ENCODE measurements at places on chromosomes 4 and X.

GRCh38 chr4:47510506-47511143 lies 25.6 kb downstream of the ATP10D start:
- no peak for DNase-seq

GRCh38 chrX:135632353-135632752 lies 81.1 kb upstream of the CT45A1 start:
- no peak for DNase-seq

DNA sequence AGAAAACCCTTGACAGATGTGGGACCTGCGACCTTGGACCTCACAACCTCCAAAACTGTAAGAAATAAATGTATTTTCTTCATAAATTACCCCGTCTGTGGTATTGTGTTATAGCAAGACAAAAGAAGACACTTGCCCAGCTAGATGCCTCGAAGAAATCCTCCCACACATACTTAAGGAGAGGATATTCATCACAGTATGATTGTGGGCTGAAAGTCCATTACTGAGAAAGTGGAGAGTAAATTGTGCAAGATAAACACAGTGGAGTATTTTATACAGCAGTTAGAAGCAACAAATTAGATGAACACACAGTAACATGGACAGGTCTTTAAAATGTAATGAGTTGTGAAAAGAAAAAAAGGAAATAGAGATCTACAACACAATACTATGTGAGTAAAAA lies 25.8 kb upstream of the PLA2G12A start:
- DNase-seq: no peak

GRCh38 chr4:95601356-95601755 lies 52.6 kb upstream of the UNC5C start:
- no peak for DNase-seq

DNA sequence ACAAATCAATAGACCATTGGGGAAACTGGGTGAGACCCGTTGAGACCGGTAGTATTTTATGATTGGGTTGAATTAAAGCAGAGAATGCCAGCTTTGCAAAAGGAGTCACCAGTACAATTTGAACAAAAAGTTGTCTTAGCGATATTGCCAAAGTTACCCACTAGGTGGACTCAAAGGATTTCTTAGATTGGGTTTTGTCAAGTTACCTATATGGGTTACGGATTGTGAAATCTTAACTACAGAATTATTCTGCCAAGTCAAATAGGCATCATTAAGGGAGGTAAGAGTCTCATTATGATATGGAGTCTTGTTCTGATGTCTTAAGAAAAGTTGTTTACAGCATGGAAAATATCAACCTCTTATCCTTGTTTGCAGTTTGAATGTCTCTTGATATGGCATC lies 15.0 kb upstream of the CT47A1 start:
- no peak for DNase-seq

GRCh38 chr4:139324620-139325019 lies 22.3 kb upstream of the NDUFC1 start:
- no peak for DNase-seq

- no peak for DNase-seq
Measured at GRCh38 chrX:118780509-118780908, 43.1 kb upstream of the ZCCHC12 start.

- no peak for DNase-seq
Measured at GRCh38 chrX:39322496-39322895, 521.2 kb downstream of the MID1IP1 start.

GRCh38 chrX:129585691-129586090 lies 45.6 kb downstream of the OCRL start:
- DNase-seq: no peak

DNA sequence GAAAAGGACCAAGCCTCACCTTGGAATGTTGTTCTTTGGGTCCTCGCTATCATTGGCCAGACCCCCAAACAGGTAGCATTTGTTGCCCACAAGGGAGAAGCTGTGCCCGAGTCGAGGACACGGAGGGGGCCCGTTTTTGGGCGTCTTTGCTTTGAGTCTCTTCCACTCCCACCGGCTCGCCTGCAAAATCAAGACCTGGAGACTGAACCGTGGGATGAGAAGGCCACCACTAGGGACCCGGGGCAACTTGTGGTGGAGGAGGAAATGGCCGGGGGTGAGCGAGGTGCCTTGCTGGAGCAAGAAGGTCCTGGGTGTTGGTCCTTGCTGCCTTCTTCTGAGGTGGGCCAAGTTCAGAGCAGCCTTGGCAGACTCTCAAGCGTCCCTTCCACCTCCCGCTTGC lies 7.5 kb downstream of the HCFC1 start:
- DNase-seq: no peak

- DNase-seq: no peak
Measured at GRCh38 chr4:7854697-7855370, 84.8 kb downstream of the AFAP1 start.

DNA sequence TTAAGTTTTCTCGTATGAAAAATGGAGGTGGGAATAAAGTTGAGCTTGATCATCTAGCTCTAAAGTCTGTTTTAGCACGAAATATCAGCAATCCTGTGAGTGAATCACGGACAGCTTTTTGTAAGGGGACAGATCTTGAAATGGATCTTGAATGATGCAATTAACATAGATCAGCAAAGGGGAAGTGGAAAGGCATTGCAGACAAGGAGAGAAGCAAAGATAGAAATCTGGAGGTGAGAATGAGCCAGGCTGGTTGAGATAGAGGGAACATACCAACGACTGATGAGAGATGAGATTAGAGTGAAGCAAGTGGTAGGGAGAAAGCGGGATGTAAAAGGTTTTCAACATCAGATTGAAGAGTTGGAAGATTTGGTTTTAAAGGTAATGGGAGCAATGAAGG lies 4.6 kb upstream of the DGKK start:
- no peak for DNase-seq

DNA sequence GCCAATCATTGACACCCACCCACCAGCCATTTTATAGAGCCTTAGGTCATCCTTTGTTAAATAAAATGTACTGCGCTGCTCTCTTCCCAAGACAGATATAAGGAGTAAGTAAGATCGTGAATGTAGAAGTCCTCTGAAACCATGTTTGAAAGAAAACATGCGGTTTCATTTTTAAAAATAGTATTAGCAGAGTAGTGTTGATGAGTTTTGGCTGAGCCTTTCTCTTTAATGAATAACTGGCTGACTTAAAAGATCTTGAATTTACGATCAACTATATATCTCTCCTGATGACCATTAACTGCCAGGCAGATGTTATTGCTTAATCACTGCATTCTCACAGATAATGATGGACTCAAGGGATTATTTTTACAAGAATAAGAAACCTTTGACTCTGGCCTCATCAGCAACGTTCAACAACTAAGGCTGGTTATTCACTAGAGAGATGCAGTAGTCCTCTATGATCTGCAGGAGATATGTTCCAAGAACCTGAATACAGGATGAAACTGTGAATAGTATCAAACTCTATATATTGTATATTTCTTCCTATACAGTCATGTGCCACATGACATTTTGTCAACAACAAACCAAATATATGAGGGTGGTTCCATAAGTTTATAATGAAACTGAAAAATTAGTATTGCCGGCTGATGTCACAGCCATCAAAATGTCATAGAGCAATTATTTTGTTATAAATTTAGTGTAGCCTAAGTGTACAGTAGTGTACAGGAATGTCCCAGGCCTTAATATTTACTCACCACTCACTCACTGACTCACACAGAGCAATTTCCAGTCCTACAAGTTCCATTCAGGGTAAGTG lies 80.8 kb downstream of the FAM13A start:
- no peak for DNase-seq

DNA sequence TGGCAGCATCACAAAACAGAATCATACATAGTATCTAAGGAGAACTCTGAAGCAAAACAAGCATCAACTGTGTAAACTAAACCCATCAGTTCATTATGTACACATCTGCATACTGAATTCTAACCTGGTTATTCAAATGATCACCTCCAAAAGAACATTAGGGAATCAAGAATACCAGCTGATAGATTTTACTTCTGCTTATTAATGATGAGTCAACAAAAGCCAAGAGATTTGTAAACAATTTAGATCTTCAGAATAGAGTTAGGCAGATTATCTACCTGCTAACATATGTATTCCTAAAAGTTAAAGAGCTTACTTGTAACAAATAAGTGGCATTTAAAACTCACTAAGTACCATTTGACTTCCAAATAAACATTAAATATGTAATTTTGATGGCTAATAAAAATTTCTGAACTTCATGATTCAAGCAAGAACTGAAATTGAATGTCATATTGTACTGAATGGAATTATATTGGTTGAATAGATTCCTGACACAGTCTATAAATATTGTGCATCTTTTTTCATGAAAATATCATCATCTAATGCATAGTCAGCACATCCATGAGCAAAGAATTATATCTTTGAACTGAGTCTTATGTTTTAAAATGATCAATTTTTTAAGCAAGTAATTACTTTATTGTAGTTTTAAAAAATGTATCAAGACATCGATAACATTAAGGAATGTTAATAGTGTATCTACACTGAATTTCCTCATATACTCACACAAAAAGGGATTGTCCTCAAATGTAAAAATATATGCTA lies 470.5 kb downstream of the GRXCR1 start:
- no peak for DNase-seq

GRCh38 chr4:139530833-139531427 lies 25.1 kb downstream of the SETD7 start:
- no peak for DNase-seq

GRCh38 chrX:31604629-31605221 lies 532.9 kb upstream of the FTHL17 start:
- no peak for DNase-seq

DNA sequence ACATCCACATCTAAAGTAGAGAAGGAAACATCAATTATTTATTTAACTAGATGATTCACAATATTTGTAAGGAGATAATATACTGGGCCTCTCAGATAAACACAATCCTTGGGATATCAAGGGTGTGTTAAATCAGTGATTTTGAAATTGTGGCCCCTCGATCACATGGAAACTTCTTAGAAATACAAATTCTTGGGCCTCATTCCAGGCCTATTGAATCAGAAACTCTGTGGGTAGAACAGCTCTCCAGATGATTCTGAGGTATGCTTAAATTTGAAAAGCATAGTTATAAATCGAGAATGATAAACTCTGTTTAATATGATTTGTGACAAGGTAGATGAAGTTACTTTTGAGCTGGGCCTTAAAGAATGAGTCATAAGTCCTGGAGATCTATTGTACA lies 64.3 kb upstream of the GPR174 start:
- DNase-seq: no peak

DNA sequence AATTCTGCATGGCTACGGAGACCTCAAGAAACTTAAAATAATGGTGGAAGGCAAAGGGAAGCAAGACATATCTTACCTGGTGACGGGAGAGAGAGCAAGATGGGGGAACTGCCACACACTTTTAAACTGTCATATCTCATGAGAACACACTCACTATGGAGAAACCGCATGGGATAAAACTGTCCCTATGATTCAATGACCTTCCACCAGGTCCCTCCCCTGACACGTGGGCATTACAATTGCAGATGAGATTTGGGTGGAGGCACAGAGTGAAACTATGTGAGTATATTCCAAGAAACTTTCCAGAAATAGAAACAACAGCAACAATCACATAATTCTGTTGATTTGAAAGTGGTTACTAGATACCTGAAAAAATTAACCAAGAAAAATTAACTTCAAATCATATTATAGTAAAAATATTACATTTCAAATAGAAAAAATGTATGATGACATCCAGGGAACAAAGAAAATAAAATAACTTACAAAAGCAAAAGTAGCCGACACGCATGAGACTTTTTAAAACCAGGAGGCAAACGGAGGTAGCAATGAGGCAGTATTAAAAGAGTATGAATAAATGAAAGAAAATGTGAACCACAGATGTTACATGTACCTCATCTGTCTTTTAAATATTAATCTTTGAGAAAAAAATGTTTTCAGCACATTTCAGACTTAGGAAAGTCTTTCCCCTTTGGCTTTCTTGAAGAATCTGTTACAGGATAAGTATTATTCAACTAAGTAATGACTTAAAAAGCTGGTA lies 879.5 kb downstream of the TECRL start:
- DNase-seq: no peak

DNA sequence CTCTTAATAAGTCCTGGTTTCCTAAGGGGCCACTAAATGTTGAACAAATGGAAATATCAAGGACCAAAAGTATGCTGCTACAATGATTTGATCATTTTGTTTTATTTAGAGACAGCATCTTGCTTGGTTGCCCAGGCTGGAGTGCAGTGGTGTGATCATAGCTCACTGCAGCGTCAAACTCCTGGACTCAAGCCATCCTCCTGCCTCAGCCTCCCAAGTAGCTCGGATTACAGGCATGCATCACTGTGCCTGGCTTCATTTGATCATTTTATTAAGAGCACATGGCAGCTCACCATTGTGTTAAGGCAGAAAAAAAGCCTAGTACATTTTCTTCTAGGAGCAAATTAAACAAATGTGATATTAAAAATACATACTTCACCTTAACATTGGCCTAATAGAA lies 52.7 kb downstream of the DCLK2 start:
- DNase-seq: peak; percentile 72

GRCh38 chr4:86441175-86441936 lies 81.5 kb upstream of the MAPK10 start:
- DNase-seq: no peak

GRCh38 chr4:25970691-25971432 lies 56.8 kb downstream of the SMIM20 start:
- no peak for DNase-seq

GRCh38 chr4:95701500-95702170 lies 138.3 kb upstream of the PDHA2 start:
- peak; percentile 8 for DNase-seq

DNA sequence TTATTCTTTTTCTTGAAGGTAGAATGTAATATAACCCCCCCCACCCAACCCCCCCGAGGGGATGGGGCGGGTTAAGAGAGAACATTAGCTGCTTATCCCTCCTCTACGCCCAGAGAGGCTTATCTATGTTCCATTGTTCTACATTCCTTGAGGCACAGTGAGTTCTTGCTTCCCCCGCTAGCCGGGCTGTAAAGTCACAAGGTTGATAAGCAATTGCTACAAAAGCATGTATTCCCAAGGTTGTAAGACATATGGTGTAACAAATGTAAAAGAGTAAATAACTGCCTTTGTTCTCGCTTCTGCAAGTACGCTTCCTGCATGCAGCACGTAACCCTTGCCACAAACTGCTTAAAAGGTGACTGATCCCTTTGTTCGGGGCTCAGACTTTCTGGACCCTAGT lies 8.2 kb downstream of the DCAF8L2 start:
- DNase-seq: no peak

GRCh38 chr4:128355305-128355704 lies 67.7 kb upstream of the PGRMC2 start:
- no peak for DNase-seq

DNA sequence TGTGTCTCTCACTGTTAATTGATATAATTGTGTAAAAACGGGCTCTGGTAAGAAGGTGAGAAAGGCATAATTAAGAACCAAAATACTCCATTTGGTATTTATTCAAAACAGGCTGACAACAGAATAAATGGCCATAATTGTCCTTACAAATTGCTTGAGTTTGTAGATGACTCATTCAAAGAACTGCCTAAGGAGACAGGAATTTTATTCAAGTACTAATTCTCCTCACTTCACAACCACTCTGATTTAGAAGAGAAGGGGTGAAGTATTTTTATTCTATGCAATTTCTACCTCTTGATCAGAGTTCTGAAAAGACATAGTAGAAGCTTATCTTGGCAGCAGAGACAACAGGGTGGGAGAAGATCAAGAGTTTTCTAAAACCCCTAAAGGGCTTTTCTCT lies 43.1 kb downstream of the ATP11C start:
- DNase-seq: no peak
